ENCODE measurements at places on chromosomes 2 and 18. TPM values are rescaled to one million over a fixed set of nuclear protein-coding genes. Genes with fewer than 3 reads are reported as not detected.
A peak's percentile ranks its signal among the peaks of the same experiment; 100 is the strongest.

Gene SKOR2
- not detected for total RNA-seq

Gene TBC1D8
- 3.3 TPM for total RNA-seq

Gene ACMSD
- not detected for total RNA-seq

Gene DPP4
- 26.4 TPM for total RNA-seq

Gene CXCR2
- total RNA-seq, result 0.22 TPM

Gene GPR45
- total RNA-seq, result not detected

DNA sequence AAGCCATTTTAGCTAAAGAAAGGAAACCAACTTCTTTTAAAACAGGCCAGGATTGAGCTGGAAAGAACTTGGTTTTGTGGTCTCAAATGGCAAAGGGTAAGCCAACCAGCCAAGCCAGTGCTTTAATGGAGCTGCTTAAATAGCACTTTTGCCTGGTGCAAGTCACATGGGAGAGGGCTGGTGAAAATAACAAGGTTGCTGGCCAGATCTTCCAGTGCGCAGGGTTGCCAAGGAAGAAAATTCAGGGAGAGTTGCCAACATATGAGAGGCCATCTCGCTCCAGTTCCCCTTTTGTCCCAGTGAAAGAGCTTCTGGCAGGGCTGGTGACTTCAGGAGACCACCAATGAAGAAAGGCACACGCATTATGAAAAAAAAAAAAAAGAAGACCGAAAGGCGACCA is 57.3 kb downstream of the IRS1 start:
- no peak overlapping the region for H3K27ac ChIP-seq
- H3K27me3 ChIP-seq, result no peaks in the 10 kb centered on the region
- peaks cover 5% of the 10 kb centered on the region for H3K4me1 ChIP-seq
- no peak overlapping the region for H3K4me3 ChIP-seq

DNA sequence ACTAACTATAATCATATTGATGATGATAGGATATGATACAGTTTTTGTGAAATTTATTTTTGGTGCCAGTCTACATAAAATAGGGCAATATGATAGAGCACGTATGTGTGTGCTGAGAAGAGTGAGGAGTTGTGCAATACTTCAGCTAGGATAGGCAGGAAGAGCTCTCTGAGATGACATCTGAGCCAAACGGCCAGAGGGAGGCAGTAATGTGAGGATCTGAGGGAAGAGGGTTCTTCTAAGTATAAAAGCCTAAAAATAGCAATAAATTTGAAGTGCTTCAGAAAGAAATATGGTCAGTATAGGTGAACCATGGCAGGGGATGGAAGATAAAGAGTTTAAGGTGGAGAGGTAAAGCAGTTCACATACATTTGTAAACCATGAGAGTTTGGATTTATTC is 102.5 kb downstream of the OLA1 start:
- no peak for DNase-seq
- no peak overlapping the region for H3K4me3 ChIP-seq
- H3K36me3 ChIP-seq, result peaks cover 13% of the 10 kb centered on the region
- no peaks in the 10 kb centered on the region for H3K4me1 ChIP-seq
- H3K27me3 ChIP-seq, result no peaks in the 10 kb centered on the region

GRCh38 chr2:201777869-201778268 is 2.9 kb downstream of the ALS2 start:
- H3K4me1 ChIP-seq, result peaks cover 34% of the 10 kb centered on the region
- no peak overlapping the region for H3K4me3 ChIP-seq
- H3K27ac ChIP-seq, result no peak overlapping the region
- no peak for DNase-seq
- no peaks in the 10 kb centered on the region for H3K36me3 ChIP-seq
- H3K27me3 ChIP-seq, result no peaks in the 10 kb centered on the region

DNA sequence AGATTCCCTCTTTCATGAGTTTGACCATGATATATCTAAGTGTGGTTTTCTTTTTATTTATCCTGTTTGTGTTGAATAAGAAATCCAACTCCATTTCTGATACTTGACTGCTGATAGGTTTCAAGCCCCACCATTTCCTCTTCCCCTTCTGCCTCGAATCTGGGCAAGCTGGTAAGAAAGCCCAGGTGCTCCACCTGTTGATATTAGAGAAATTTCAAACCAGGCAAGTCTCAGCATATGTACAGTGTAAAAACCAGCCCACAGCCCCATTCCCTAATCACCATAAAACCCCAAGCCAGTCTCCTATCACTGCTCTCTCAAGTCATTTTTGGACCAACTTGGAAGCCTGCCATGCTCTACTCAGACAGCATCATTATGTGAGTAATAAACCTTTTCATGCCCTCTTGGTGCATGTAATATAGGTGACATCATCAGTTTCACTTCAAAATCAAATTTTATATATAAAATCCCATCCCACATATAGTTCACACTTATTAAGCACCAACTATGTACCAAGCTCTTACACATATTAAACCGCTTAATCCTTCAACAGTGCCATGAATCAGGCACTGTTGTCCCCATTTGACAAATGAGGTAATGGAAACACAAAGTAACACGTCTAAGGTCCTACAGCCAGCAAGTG is 46.6 kb downstream of the SMAD2 start:
- peak; percentile 62 for DNase-seq
- H3K36me3 ChIP-seq, result peaks cover 67% of the 10 kb centered on the region
- H3K4me3 ChIP-seq, result no peak overlapping the region
- peak overlapping the region; percentile 79 for H3K27ac ChIP-seq
- H3K4me1 ChIP-seq, result peaks cover 47% of the 10 kb centered on the region
- H3K27me3 ChIP-seq, result no peaks in the 10 kb centered on the region

DNA sequence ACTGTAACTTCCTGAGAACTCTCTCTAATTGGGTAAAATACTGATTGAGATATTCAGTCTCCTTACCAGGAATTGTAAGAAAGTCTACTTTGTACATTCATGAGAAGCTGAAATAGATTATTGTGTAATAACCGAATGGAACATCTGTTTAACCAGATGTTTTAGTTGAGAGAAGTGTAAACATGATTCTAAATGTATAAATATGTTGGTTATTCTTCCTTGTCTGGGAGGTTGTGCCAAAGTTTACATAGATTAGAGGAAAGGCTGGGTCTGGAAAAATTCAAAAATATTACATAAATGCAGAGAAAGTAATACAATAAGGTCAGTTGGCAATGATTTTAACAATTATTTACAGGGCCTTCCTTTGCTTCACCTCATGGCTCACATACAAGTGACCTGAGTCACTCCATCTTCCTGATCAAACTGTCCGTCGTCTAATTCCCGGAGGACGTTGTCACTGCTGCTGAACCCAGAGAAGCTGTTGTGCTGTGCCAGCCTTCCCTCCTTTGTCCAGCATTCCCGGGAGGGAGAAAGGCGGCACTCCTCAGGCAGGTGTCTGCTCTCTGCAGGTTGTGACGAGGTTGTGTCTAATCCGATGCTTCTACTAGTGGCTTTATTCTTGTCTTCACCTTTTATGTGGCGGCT is 55.9 kb downstream of the MOB4 start:
- no peak for DNase-seq
- H3K4me1 ChIP-seq, result no peaks in the 10 kb centered on the region
- H3K27ac ChIP-seq, result no peak overlapping the region
- no peaks in the 10 kb centered on the region for H3K27me3 ChIP-seq

GRCh38 chr2:10075571-10076209 is 4.5 kb downstream of the CYS1 start:
- no peaks in the 10 kb centered on the region for H3K36me3 ChIP-seq
- H3K4me1 ChIP-seq, result peaks cover 9% of the 10 kb centered on the region
- peaks cover 53% of the 10 kb centered on the region for H3K27me3 ChIP-seq
- DNase-seq, result no peak
- H3K4me3 ChIP-seq, result no peak overlapping the region

GRCh38 chr2:59713577-59713976 is 839.9 kb downstream of the BCL11A start:
- H3K27me3 ChIP-seq, result no peaks in the 10 kb centered on the region
- H3K36me3 ChIP-seq, result no peaks in the 10 kb centered on the region
- H3K27ac ChIP-seq, result no peak overlapping the region
- no peak for DNase-seq
- no peak overlapping the region for H3K4me3 ChIP-seq

- H3K36me3 ChIP-seq, result no peaks in the 10 kb centered on the region
- H3K4me3 ChIP-seq, result no peak overlapping the region
- DNase-seq, result no peak
- peak overlapping the region; percentile 53 for H3K27ac ChIP-seq
Observed at GRCh38 chr2:231627384-231628120, 34.9 kb downstream of the TEX44 start.

DNA sequence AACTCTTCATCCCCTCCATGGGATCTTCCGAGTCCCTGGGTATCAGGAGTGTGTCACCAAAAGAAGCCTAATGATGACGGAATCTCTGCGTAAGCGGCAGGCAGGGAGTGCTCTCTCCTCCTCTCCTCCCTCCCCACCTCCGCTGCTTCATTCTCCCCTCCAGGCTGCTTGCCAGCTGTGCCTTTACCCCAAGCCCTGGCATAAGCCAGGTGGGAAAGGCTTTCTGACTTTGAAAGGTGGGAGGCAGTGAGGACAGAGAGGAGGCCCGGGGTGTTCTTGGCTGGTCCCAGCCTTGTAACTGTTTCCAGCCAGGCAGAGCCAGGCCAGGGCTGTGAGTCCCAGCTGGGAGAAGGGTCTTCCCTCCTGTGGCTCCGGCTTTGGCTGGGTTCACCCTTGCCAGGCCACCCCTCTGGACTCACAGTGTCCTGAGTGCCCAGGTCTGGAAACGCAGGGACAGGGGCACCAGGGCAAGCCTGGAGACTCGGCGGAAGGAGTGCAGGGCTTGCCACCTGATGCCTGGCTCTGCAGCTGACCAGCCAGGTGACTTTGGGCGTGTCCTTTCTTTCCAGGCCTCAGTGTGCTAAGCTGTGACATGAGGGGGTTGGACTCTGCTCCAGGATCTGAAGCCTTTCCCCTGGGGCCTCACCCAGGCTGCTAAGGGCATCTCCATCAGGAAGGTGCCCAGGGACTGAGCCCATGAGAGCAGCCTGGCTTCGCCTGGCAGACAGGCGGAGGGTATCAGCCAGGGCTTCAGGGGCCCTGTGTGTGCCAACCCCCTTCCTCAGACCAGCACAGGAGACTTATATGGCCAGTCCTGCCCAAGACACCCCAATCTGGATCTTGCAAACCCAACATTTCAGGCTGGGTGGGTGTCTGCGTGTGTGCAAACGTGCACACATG is 32.7 kb upstream of the HPCAL1 start:
- DNase-seq, result no peak
- peaks cover 8% of the 10 kb centered on the region for H3K4me1 ChIP-seq
- no peak overlapping the region for H3K4me3 ChIP-seq
- H3K36me3 ChIP-seq, result no peaks in the 10 kb centered on the region
- no peak overlapping the region for H3K27ac ChIP-seq

- H3K4me1 ChIP-seq, result peaks cover 16% of the 10 kb centered on the region
- DNase-seq, result peak; percentile 76
- H3K27me3 ChIP-seq, result peaks cover 2% of the 10 kb centered on the region
- H3K36me3 ChIP-seq, result peaks cover 16% of the 10 kb centered on the region
Observed at GRCh38 chr2:233857511-233858141, 3.3 kb upstream of the HJURP start.

DNA sequence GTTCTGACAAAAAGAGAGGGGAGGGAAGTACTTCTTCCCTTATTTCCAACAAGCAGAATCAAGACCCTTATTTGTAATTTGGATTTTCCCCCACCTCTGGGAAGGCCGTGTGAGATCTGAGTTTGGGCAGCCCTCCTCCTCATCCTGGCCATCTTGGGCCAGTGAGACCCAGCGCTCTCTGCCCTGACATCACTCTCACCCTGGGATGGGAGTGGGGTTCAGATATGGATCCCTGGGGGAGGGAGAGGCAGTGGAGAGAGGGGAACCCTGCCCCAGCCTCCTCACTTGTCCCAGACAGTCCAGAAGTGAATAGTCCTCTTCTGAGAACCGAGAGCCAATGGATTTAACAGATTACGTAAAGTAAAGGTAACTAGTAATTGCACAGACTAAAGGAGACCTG is 64.5 kb downstream of the DYSF start:
- DNase-seq, result no peak
- H3K4me1 ChIP-seq, result no peaks in the 10 kb centered on the region
- no peaks in the 10 kb centered on the region for H3K36me3 ChIP-seq
- no peak overlapping the region for H3K27ac ChIP-seq

DNA sequence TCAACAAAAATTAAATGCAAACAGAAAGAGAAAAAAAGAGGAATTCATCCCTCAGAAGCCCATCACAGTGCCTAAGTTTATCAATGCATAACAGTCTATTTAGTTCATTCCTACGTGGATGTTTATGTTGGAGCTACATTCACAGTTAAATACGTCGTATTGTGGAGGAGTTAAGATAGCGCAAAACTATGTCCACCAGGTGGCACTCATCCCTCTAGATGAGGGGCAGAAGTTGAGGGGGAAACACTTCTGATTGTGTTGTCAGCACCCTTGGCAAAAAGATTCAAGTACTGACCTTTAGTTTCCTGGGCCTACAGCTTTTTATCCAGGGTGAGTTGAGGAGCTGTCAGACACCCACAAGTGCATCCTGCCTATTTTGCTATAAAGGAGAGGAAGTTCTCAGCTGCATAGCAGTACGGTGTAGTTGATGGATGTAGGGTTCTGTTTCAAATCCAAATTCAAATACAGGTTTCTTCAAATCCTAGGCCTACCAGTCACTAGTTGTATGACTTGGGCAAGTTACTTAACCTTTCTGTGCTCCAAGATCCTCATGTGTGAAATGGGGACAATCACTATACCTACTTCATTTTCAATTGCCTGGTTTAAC is 26.8 kb upstream of the MYO1B start:
- peak; percentile 85 for DNase-seq
- peaks cover 29% of the 10 kb centered on the region for H3K4me1 ChIP-seq
- H3K4me3 ChIP-seq, result no peak overlapping the region
- H3K27me3 ChIP-seq, result no peaks in the 10 kb centered on the region
- H3K27ac ChIP-seq, result no peak overlapping the region

DNA sequence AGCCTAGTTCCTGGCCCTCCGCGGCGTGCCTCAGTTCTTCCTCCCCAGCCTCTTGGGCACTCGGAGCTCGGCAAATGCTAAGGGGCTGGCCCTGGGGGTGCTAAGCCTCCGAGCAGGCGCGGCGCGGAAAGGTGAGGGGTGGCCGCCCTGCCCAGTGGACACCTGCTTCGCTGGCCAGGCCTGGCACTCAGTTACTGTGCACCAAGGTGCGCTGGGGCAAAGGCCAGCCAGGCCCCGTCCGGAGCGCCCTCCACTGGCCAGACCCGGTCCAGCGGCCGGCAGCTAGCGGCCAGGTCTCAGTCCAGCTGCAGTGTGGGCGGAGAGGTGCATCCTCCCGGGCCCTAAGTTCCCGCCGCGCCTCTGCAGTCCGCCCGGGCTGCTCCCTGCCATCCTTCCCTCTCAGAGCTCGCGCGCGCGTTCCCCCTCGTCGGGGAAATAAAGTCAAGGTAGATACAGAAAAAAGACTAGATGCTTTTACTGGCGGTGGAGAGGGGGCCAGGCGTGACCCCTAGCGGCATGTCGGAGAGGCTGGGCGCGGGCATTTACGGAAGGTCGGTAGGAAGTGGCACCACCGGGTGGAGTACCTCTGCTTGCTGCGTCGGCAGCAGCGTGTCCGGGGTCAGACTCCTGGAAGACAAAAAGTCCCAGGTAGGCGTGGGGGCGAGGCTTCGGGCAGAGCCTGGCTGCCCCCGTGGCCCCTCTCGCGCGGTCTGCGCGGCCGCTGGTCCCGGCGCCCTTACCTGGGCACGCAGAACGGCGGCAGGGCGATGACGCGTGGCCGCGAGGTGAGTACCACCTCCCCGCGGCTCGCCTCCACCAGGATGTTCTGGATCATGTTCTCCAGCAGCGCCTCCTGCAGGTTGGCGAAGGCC is 9.4 kb upstream of the CRYBA2 start:
- peak overlapping the region; percentile 66 for H3K4me3 ChIP-seq
- peaks cover 62% of the 10 kb centered on the region for H3K27me3 ChIP-seq
- peak; percentile 77 for DNase-seq
- no peaks in the 10 kb centered on the region for H3K36me3 ChIP-seq
- peaks cover 11% of the 10 kb centered on the region for H3K4me1 ChIP-seq

Data from activated CD8-positive, alpha-beta T cell treated with anti-CD3 and anti-CD28 coated beads for 36 hours (primary cell).